ENCODE measurements at places on chromosomes 1 and 21.
A peak's percentile ranks its signal among the peaks of the same experiment; 100 is the strongest.

DNA sequence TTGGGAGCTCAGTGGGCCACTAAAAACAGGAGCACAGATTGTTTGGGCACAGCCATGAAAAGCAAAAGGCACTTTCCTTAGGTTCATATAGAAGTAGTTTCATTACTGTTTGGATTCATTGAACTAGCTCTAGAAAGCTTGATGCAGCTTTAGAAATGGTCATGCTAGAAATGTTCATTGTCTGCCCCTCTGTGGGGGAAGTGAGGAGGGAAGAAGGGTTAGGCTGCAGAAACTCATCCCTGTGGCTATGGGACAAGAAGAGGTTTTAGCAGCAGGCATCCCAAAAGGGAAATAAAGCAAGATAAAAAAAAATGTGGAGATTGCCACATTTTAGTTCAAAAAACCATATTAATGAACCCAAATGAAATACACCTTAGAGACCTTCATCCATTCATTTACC, 359.6 kb upstream of the PTBP2 start:
- no peak for DNase-seq

DNA sequence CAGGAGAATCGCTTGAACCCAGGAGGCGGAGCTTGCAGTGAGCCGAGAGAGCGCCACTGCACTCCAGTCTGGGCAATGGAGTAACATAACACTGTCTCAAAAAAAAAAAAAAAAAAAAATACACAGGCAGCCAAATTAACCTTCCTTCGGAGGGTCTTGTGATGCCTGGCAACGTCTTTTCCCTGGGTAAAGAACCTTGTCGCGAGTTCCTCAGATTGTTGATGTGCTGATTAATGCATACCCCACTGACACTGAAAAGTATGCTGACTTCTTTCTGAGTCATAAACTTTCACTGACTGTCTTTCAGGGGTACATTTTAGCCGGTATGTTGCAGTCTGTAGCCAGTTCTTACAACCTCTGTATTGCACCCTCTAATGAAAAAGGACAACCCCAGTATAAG, 95.1 kb upstream of the SOD1 start:
- DNase-seq: no peak

GRCh38 chr1:12472798-12473551, 145.0 kb downstream of the DHRS3 start:
- DNase-seq: no peak

- no peak for DNase-seq
Measured at GRCh38 chr1:192459467-192459866, 116.1 kb upstream of the RGS1 start.

DNA sequence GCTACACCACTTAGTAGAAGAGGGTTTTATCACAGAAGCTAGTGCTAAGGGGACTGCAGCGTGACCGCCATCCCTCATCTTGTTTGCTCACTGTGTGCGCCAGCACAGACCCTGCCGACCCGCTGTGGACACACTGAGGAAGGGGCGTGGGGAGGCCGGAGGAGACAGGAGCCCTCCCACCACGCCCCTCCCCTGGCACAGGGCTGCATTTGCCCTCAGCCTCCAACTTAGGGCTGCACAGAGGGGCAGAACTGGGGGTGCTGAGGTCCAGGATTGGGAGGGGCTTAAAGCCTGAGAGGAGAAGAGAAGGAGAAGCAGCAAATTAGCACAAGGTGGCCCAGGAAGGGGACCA, 37.2 kb downstream of the RRP1 start:
- DNase-seq: no peak

GRCh38 chr1:41171266-41171874, 70.7 kb downstream of the SCMH1 start:
- no peak for DNase-seq

GRCh38 chr21:32189688-32190483, 89.0 kb downstream of the MIS18A start:
- no peak for DNase-seq

GRCh38 chr1:20361805-20362381, 71.2 kb downstream of the VWA5B1 start:
- peak; percentile 93 for DNase-seq

DNA sequence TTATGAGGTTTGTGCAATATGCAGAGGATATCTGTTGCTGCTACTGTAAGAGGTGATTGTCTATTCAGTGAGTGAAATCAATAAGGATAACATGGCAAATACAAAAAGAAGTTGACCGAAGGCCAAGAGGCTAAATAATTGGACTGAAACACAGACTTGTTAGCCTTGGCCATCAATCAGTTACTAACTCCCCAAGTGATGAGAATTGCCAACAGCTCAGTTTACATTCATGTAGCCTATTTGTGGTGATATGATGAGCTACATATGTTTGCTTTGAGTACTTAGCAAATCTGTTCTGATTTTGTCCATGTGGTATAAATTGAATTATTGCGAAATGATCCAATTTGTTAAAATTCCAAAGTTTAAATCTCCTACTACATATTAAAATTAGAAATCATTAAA, 68.6 kb upstream of the VAV3 start:
- no peak for DNase-seq

DNA sequence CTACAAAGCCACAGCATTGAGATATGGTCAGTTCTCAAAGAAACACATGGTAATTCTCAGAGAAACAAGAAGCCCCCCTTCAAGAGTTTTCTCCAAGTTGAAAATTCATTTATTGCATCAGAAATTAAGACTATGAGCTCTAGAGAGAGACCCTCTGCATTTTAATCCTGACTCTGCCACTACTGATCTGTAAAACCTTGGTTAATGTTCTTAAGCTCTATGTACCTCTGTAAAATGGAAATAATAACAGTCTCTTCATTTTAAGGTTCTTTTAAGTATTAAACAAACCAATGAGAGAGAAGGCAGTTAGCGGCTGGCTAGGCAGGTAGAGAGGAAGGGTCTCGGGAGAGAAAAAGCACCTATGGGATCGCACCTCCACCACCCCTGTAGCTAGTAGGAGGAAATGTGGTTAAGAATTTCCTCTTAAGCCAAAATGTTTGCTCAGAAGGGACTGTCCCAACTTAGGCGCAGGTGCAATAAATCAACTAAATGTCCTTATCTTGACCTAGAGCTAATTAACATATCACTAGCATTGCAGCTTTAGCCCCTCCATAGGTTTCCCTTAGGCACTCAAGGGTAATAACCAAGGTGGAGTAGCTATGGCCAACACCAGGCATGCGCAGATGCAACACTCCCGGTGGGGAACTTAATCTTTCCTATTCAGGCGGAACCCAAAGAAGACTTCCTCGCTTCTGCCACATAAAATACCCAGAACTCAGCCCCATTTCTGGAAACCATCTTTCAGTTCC, 1685.4 kb downstream of the MRPL39 start:
- DNase-seq: no peak

DNA sequence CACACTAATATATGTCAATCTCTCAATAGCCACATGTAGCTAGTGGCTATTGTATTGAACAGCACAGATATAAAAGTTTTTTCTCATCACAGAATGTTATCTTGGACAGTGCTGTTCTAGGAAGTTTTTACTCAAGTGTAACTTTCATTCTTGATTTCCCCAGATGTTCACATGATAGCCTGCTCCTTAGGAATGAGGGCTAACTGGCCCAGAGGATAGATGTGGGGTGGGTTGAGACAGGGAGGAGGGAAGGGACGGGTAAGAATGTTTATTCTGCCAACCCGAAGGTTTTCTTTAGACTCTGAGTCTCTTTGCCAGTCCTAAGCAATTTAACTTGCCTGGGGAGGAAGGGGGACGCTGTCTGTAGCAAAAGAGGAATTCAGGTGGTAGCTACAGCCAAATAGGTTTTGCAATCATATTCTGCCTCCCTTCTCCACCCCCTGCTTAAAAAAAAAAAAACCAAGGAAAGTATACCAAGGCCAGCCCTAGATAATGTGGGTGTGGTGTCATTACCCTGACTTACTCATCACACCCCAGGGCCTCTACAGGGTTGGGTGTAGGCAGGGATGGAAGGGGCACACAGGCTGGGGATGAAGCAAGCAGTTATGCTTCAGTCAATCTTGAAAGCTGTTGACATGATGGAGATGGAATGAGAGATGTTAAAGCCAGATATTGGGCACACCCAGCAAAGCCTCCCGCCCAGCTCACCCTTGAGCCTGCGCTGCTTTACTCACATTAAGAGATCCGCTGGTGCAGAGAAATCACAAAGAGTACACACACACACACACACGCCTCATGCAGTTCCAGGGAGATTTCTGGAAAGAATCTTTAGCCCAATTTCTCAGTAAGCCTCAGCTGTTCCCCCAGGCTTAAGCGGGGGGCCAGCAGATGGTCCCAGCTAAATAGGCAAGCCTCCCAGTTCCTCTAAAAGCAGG, 59.9 kb downstream of the PLXNA2 start:
- no peak for DNase-seq

- DNase-seq: peak; percentile 29
Measured at GRCh38 chr1:3681231-3681897, 29.0 kb downstream of the TP73 start.

- no peak for DNase-seq
Measured at GRCh38 chr1:41743366-41743765, 175.4 kb downstream of the HIVEP3 start.

DNA sequence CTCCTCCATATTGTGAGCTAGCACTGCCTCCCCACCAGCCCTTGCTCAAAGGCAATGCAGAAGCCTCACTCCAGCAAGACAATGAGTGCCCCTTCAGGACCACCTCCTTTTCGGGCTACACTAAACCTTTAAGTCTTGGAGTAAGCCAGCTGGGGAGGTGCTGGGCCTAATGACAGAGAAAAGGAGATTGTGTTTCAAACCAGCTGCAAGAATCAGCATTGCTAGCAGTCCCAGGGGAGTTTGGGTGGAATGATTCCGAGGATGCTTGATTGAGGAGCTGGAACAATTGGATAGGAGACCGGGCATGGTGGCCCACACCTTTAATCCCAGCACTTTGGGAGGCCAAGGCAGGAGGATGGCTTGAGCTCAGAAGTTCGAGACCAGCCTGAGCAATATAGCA, 54.1 kb upstream of the GPR37L1 start:
- DNase-seq: no peak

- no peak for DNase-seq
Measured at GRCh38 chr1:110890474-110891196, 17.7 kb downstream of the CD53 start.

- no peak for DNase-seq
Measured at GRCh38 chr1:244162786-244163530, 111.9 kb downstream of the ZBTB18 start.

- no peak for DNase-seq
Measured at GRCh38 chr21:20902998-20903397, 95.2 kb upstream of the NCAM2 start.

DNA sequence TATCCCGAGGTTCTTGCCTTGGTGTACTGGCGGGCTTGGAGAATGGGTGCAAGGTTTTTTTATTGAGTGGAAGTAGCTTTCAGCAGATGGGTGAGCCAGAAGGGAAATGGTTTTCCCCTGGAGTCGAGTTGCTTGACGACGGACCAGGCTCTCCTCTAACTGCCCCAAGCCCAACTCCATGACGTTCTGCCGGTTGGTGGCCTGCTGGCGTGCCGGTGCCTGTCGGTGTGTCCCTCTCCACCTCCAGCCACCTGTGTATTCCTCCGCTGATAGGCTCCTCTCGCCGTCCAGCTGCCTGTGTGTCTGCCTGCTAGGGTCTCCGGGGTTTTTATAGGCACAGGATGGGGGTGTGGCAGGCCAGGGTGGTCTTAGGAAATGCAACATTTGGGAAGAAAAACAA, 34.3 kb upstream of the PTGFRN start:
- no peak for DNase-seq

- DNase-seq: no peak
Measured at GRCh38 chr1:2946291-2946690, 75.0 kb upstream of the ACTRT2 start.

DNA sequence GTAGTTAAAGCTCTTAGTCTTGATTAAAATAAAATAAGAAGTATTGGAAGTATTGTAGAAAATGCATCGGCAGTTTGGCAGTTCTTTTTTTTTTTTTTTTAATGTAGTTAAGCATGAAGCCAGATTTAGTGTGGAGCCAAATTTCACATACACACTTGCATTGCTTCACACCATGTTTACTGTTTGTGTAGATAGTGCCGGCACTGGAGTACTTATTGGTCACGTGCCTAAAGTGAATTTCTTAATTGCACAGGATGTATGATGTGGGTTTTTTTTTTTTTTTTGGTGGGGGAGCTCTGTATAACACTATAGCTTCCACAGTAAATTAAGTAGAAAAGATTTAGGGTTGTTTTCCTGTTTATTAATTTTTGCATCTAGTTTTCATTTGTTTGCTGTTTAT, 21.2 kb upstream of the TMEM61 start:
- DNase-seq: no peak

- no peak for DNase-seq
Measured at GRCh38 chr1:62012836-62013235, 181.8 kb upstream of the L1TD1 start.

DNA sequence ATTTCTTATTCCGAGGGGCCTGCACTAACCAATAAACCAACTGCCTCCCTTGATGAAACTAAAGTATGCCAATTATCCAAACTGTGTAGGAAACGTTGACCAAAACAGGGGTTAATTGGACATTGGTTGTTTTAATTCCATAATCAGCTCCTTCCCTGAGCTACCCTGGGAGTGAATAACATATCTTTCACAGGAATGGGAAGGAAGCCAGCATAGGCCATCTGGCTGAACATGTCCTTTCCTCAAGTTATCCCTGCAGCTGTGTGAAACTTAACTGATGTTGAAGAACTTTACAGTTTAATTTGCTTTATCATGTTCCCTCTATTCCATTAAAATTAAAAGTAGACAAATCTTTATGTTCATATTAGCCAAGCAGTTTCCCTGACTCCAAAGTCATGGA, 75.4 kb downstream of the NRIP1 start:
- no peak for DNase-seq

Data from glutamatergic neuron (in vitro differentiated cells).